ENCODE measurements at places on chromosomes 3 and 15.

GRCh38 chr15:28942571-28942970, 56.8 kb downstream of the APBA2 start:
- no peak for DNase-seq

DNA sequence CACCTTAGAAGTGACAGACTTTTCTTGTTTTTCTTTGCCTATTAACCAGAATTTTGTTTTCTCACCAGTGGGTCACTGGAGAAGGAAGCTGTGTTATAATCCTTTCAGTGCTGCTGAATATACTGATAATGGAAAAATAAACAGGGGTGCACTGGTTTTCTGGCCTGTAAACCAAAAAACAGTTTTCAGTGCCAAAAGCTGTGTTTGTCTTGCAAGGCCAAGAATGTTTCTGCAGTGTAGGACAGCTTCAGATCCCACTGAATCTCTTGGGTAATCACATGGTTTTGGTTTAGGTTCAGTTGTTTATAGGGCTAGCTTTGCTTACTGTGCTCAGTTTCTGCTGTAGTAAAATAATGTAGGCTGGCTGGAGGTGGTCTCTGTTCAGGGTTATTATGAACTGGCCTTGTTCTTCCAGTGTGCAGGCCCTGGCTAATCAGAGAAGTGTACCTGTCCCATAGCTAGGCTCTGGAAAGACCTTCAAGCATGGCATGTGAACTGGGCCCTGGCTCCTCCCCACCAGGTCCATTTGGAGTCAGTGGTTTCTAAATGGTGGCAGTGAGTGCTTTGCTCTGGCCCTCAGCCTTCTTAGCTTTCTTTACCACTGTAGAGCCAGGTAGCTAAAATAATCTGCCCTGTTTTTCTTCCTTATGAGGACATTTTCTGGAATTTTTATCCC, 18.7 kb downstream of the PDE8A start:
- DNase-seq: no peak

- no peak for DNase-seq
Measured at GRCh38 chr3:113268311-113268710, 57.0 kb downstream of the BOC start.

- no peak for DNase-seq
Measured at GRCh38 chr15:40255033-40255432, 16.2 kb downstream of the PAK6 start.

DNA sequence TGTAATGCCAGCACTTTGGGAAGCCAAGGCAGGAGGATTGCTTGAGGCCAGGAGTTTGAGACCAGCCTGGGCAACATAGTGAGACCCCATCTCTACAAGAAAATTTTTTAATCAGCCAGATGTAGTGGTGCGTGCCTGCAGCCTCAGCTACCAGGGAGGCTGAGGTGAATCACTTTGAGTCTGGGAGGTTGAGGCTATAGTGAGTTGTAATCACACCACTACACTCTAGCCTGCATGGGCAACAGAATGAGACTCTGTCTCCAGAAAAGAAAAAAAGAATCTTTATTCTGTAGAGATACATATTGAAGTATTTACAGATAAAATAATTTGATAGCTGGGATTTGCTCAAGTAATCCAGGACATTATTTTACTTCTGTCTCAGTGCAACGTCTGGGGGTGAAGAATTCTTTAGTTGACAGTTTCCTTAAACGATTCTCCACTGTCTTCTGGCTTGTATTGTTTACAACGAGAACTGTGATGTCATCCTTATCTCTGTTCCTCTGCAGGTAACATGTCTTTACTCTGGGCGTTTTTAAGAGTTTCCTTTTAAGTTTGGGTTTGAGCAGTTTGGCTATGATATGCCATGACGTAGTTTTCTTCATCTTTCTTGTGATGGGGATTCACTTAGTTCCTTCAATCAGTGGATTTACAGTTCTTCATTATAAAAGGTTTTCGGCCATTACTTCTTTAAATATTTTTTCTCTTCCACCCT, 26.3 kb downstream of the KPNA1 start:
- no peak for DNase-seq

GRCh38 chr3:23128655-23129054, 74.5 kb upstream of the UBE2E2 start:
- DNase-seq: no peak
